Cardiac ventricle fibroblast (primary cell): ENCODE measurements at places on chromosomes 7 and 10. TPM values are rescaled to one million over a fixed set of nuclear protein-coding genes. Genes with fewer than 3 reads are reported as not detected.

CCDC172 gene
- not detected in 2 replicates for total RNA-seq

LRRC18 gene
- total RNA-seq = not detected in 2 replicates

HOXA2 gene
- total RNA-seq = not detected in 2 replicates

SP8 gene
- total RNA-seq = not detected in 2 replicates

FFAR4 gene
- not detected in 2 replicates for total RNA-seq

ELFN1 gene
- total RNA-seq = 0.68 and 1.1 TPM in 2 replicates

TMEM176B gene
- not detected in 2 replicates for total RNA-seq

GIMAP7 gene
- total RNA-seq = 0.31 and 0.49 TPM in 2 replicates

SPDYE16 gene
- 0.75 TPM in 1 of 2 replicates, not detected in the other for total RNA-seq

DYNC1I1 gene
- total RNA-seq = 1.6 and 1.9 TPM in 2 replicates

OPN1SW gene
- not detected in 2 replicates for total RNA-seq

STEAP1B gene
- total RNA-seq = 1.1 and 1.8 TPM in 2 replicates

AIFM2 gene
- total RNA-seq = 6.8 and 9.7 TPM in 2 replicates

NKX2-3 gene
- not detected in 2 replicates for total RNA-seq

DNAJC12 gene
- total RNA-seq = 6.7 and 8.3 TPM in 2 replicates

TMEM72 gene
- total RNA-seq = not detected in 2 replicates

SLC4A2 gene
- 53.1 and 65.6 TPM in 2 replicates for total RNA-seq

GIMAP4 gene
- 0.54 and 0.56 TPM in 2 replicates for total RNA-seq

LBX1 gene
- not detected in 2 replicates for total RNA-seq

AMPH gene
- 6.3 and 9.0 TPM in 2 replicates for total RNA-seq

KIF5B gene
- 43.3 and 49.6 TPM in 2 replicates for total RNA-seq

CLCN1 gene
- not detected in 2 replicates for total RNA-seq

ADAM22 gene
- 0.19 and 0.34 TPM in 2 replicates for total RNA-seq

CYP2C19 gene
- not detected in 2 replicates for total RNA-seq

VGF gene
- total RNA-seq = not detected in 2 replicates

VENTX gene
- total RNA-seq = not detected in 2 replicates

ZNF488 gene
- total RNA-seq = 0.06 TPM in 1 of 2 replicates, not detected in the other

SAMD9 gene
- total RNA-seq = 9.7 and 10.0 TPM in 2 replicates

ZNF107 gene
- 1.9 and 3.3 TPM in 2 replicates for total RNA-seq

SCD gene
- 89.5 and 91.8 TPM in 2 replicates for total RNA-seq

TCAF2 gene
- total RNA-seq = 4.2 and 5.4 TPM in 2 replicates

FRMPD2 gene
- not detected in 2 replicates for total RNA-seq

EN2 gene
- total RNA-seq = 0.37 TPM in 1 of 2 replicates, not detected in the other

GALNT11 gene
- 38.6 and 44.6 TPM in 2 replicates for total RNA-seq

PVRIG gene
- not detected in 2 replicates for total RNA-seq

ZNF783 gene
- total RNA-seq = 7.3 and 8.3 TPM in 2 replicates

ADRA2A gene
- 8.7 and 9.0 TPM in 2 replicates for total RNA-seq

C10orf62 gene
- not detected in 2 replicates for total RNA-seq

DGKI gene
- 1.1 and 1.3 TPM in 2 replicates for total RNA-seq

VAX1 gene
- total RNA-seq = not detected in 2 replicates

PLEKHS1 gene
- not detected in 2 replicates for total RNA-seq

GRM3 gene
- not detected in 2 replicates for total RNA-seq

CYP2E1 gene
- total RNA-seq = 0.64 and 2.2 TPM in 2 replicates

LRRC27 gene
- 6.6 and 7.6 TPM in 2 replicates for total RNA-seq

AKR1C4 gene
- not detected in 2 replicates for total RNA-seq

FAM241B gene
- total RNA-seq = not detected in 2 replicates

TEX36 gene
- total RNA-seq = not detected in 2 replicates

MSMB gene
- total RNA-seq = not detected in 2 replicates

FBXL13 gene
- total RNA-seq = 1.00 and 4.4 TPM in 2 replicates

WNT2 gene
- not detected in 2 replicates for total RNA-seq

RBP4 gene
- total RNA-seq = 5.8 and 6.4 TPM in 2 replicates

NODAL gene
- not detected in 2 replicates for total RNA-seq

TRIM73 gene
- 0.12 and 0.59 TPM in 2 replicates for total RNA-seq

TUBAL3 gene
- total RNA-seq = not detected in 2 replicates

PRKCQ gene
- total RNA-seq = not detected in 2 replicates

IFIT2 gene
- total RNA-seq = 4.2 and 5.6 TPM in 2 replicates

OR6B1 gene
- not detected in 2 replicates for total RNA-seq
